Left renal pelvis (tissue), 4 donors: ENCODE measurements at places on chromosomes 6 and 20.

DNA sequence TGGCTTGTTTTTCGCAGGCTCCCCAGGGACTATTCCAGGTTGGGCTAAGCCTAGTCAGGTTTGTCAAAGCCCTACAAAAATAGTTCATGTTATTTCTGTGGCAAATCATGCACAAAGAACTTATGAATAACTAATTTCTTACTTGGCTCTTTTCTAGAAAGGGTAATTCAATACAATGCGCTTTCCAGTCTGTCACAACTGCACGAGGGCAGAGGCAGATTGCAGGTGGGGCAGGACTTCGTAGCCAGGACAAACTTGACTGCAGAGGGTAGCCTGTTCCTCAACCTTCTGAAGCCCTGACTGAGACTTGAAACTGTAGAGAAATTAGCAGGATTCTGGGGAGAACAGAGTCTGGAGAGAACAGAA is 253.5 kb downstream of the QKI start:
- no peak for DNase-seq

GRCh38 chr20:54221353-54221752 is 13.5 kb downstream of the PFDN4 start:
- no peak for DNase-seq

- no peak for DNase-seq
Observed at GRCh38 chr6:26322645-26323482, 42.1 kb upstream of the BTN3A2 start.

GRCh38 chr6:45915780-45916468 is 99.7 kb downstream of the CLIC5 start:
- no peak for DNase-seq

DNA sequence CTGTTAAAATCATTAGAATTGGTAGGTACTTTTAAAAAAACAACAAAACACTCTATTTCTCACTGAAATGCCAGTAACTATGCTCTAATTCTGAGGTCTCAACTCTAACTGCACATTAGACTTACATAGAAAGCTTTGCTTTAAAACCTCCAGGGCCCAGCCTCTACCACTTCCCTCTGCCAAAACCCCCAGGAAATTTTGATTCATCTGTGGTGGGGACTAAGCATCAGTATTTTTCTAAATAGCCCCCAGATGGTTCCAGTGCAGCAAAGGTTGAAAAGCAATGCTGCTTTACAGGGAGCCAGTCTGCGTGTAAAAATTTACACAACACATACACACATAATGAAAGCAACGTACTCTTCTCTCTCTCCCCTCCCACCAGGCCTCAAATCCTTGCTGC is 3.8 kb downstream of the TBC1D32 start:
- no peak for DNase-seq

DNA sequence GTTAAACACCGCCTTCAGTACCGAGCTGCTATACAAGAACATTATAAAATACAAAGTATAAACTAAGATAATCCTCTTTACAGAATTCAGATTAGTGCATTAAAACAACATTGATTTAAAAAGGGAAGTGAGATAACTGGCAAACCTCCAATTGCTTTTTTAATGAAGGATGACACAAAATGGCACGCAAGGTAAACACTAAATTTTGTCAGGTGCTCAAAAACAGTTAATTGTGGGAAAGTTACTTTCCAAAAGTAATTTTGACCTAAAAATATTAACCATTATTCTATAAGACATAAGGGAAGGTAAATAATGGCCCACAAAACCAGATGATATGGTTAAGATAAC is 53.3 kb downstream of the STX7 start:
- no peak for DNase-seq

- DNase-seq, result no peak
Observed at GRCh38 chr20:19973961-19974629, 43.1 kb upstream of the NAA20 start.

DNA sequence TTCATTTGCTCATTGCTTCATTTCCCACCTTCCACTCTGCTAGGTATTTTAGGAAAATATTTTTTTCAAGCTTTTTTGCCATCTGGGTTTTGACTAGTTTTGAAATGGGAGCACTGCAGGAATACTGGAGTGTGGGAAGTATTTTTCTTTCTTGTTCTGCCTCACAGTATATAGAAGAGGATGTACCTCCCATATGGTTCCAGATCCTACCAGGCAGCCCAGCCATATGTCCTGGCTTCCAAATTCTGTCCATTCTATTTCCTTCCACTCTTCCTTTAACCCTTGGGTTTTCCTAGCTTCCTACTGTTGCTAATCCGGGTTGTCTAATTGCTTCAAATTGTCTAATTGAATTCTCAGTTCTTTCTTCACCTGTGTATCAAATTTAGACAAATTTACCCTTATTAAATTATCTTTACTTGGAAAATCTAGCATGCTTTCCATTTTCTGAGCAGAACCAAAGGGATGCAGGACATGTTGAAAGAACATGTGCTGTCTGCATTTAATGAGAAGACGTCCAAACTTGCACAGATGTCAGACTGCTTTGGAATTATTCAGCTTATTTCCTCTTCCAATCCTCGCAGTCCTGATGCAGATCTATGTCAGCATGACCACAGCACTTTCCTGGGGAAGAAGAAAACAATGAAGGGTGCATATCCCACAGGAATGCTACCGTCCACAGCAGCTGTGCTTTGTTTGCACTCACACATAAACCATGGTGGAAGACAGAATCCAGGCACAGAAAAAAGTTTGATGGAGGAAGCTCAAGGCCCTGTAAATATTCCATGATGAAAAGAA is 1273.9 kb upstream of the MAP3K7 start:
- DNase-seq, result no peak

DNA sequence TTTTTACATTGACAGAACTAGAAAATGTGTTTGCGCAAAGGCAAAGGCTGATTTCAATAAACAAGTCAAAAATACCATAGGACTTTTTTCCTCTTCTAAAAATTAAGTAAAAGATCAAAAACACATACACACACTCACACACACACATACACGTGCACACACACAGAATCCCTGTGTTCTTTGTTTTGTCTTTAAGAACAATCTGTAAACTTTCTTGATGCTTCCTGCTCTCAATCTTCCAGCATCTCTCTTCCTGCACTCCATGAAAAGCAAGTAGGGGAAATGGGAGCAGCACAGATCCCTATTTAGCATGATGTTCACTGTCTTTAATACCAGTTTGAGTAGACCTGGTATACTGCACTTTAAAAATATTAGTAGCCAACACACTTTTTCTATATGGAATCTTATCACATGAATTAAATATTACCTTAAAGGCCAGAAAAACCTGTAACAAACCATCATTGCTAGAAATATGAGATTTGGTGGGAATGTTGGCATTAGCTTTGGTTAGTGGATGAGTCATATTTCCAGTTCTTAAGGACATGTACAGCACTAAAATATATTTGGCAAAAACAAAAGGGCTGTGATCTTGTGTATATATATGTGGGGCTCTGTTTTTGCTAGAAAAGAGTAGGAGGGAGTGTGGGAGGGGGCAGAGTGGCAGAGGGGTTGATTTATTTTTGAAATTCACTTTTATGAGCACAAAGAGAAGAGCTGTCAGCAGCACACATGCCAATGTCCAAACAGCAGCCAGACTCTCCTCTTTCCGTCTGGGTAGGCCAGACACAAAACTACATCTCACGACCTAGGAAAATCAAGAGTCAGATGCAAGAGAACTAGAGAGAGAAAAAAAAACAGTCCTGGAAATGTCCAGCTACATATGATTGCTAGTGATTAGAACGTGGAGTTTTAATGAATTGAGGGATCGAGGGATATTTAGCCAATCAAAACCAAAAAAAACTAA is 4.6 kb downstream of the PTPRK start:
- DNase-seq, result no peak

- DNase-seq, result no peak
Observed at GRCh38 chr6:62345446-62345845, 59.4 kb upstream of the KHDRBS2 start.

- no peak for DNase-seq
Observed at GRCh38 chr20:43717616-43717995, 9.2 kb downstream of the GTSF1L start.

DNA sequence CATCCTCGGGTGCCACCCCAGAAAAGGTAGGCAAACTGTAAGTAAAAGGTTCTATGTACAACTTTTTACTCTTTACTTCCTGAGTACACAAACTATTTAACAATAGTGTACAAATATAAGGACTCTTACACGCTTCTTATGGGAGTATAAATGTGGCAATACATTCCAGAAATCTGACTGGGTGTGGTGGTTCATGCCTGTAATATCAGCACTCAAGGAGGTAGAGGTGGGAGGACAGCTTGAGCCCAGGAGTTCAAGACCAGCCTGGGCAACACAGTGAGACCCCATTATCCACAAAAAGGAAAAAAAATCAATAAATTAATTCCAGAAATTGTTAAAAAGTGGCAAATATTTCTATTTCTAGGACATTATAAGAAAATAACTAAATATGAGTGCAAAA is 48.9 kb downstream of the PIGU start:
- DNase-seq, result no peak

DNA sequence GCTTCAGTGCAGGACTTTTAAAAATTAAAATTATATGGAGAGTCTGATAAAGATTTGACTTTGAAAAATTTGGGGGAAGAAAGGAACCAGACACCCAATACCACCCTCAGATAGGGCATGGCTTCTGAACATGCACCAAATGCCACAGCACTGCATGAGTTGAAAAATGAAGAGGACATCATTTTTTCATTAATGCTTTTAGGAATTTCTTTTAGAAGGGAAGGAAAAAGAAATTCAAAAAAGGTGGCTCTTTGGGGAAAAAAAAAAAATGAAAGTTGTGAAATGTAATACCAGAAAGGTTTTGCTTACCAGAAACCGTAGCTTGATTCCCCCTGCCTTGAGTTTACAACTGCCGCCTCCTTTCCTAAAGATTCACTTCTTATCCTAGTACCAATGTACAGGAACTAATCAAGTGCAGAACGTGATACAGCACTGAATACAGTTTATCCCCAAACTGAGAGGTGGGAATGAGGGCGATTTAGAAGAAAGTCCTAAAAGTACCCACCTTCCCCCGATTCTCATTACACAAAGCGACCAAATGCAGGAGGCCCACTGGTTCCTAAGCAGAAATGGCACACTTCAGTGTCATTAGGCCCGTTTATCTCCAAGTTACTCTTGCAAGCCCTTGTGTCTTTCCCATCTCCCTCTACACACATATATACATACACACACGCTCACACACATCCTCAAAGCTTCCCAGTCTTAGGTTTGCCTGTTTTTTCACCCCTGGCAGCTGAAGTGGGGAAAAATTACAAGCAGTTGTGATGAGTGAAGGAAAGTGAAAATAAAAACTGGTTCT is 2.8 kb downstream of the PPP1R10 start:
- DNase-seq, result no peak

DNA sequence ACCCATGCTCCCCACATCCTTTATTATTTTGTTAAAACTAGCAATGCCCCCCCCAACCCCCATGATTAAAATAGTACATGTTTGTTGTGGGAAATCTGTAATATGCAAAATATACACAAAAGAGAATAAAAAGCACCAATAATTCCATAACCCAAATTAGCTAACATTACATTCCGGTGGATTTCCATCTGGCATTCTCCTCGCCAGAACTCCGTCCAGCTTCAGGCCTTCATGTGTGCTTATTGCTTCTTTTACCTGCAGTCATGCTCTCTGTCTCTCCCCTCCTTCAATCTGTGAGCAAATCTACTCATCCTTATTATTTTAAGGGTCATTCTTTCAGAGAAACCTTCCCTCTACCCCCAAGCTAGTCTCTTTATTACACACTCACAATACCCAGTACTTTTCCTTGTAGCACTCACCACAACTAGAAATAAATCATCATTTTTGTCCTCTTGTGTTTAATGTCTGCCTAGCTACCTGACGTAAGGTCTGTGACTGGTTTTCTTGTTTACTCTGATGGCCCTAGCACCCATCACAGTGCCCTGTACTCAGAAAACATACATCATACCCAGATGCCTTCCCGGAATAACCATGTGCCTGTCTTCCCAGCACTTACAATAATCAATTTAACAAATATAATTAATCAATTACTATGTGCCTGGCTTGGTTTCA is 25.6 kb upstream of the IER3 start:
- DNase-seq, result no peak

DNA sequence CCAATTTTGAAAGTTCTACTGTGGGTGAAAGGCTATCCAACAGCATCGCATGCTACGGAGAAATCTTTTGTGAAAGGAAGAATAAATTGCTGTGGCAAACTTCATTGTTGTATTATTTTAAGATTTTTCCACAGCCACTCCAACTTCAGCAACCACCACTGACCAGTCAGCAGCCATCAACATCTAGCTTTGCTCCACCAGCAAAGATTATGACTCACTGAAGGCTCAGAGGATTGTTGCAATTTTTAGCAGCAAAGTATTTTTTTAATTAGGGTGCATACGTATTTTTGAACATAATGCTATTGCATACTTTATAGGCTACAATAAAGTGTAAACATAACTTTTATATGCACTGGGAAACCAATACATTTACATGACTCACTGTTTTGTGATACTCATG is 493.5 kb downstream of the TFAP2A start:
- DNase-seq, result no peak

DNA sequence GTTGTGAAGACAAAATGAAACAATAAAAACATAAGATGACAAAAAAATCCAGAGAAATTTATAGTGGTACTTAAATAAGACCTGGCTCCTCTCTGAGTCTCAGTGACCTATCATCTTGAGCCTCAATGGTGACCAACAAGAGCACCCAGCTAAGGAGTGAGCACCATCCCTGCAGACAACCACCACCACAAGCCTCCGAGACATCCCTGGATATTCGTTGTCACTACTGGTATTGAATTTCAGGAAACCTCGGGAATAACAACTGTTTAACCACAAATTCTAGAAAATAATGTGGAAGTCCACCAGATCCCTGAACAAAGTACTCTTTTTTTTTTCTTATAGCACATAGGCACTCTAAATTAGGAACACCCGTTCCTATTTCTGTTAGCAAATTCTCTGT is 32.2 kb upstream of the ADGRF5 start:
- no peak for DNase-seq

- no peak for DNase-seq
Observed at GRCh38 chr6:142416179-142416578, 114.4 kb downstream of the ADGRG6 start.

DNA sequence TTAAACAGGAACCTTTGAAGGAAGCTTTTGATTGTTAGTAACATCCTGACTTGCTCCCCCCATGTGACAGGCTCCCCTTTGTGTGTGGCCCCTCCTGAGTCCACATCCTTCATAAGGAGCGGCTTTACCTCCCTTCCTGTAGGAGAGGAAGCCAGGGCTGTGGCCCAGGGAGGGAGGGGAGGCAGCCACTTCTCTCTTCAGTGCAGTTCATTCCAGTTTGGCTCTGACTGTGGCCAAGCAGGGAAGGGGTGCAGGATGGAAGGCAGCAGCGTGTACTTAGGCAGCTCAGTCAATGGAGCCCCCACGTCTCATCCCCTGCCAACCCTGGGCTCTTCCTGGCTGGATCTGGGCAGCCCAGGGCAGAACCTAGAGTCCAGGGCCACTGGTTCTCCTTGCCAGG is 295.2 kb downstream of the QKI start:
- DNase-seq, result no peak
